Stimulated activated CD8-positive, alpha-beta memory T cell treated with anti-CD3 and anti-CD28 coated beads, Interleukin-15, amount 100 ng/mL, for 4 hours (primary cell): ENCODE measurements at places on chromosomes 11 and 22.

DNA sequence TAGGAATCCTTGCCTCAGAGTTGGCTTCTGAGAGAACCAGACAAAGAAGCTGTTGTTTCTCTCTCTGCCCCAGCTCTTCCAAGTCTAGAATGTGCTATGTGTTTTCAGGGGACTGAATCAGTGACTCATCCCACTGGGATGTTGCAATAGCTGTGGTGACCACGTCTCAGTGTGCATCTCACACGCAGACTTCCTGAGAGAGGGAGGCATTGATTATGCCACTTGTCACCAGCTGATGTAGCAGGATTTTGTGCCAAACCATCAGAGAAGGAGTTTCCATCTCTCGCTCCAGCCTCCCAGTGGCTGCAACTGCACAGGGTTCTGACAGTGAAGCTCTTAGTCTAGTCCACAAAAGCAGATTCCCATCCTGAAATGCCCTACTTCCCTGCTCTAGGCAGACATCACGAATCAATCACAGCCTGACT, 455.8 kb downstream of the MIAT start:
- no peak for DNase-seq

DNA sequence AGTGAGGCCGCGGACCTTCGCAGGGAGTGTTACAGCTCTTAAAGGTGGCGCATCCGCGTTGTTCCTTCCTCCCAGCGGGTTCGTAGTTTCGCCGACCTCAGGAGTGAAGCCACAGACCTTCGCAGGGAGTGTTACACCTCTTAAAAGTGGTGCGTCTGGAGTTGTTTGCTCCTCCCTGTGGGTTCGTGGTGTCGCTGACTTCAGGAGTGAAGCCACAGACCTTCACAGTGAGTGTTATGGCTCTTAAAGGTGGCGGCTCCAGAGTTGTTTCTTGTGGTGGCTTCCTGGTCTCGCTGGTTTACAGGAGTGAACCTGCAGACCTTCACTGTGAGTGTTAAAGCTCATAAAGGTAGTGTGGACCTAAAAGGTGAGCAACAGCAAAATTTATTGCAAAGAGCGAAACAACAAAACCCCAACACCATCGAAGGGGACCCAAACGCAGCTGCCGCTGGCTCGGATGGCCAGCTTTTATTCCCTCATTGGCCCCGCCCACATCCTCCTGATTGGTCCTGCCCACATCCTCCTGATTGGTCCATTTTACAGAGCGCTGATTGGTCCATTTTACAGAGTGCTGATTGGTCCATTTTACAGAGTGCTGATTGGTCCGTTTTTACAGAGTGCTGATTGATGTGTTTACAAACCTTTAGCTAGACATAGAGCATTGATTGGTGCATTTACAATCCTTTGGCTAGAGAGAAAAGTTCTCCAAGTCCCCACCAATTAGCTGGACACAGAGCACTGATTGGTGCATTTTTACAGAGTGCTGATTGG, 1.2 kb upstream of the TMEM45B start:
- DNase-seq: peak; percentile 38

GRCh38 chr11:94784884-94785283, 16.7 kb downstream of the AMOTL1 start:
- no peak for DNase-seq

GRCh38 chr11:6443269-6444003, 2.6 kb upstream of the HPX start:
- no peak for DNase-seq

DNA sequence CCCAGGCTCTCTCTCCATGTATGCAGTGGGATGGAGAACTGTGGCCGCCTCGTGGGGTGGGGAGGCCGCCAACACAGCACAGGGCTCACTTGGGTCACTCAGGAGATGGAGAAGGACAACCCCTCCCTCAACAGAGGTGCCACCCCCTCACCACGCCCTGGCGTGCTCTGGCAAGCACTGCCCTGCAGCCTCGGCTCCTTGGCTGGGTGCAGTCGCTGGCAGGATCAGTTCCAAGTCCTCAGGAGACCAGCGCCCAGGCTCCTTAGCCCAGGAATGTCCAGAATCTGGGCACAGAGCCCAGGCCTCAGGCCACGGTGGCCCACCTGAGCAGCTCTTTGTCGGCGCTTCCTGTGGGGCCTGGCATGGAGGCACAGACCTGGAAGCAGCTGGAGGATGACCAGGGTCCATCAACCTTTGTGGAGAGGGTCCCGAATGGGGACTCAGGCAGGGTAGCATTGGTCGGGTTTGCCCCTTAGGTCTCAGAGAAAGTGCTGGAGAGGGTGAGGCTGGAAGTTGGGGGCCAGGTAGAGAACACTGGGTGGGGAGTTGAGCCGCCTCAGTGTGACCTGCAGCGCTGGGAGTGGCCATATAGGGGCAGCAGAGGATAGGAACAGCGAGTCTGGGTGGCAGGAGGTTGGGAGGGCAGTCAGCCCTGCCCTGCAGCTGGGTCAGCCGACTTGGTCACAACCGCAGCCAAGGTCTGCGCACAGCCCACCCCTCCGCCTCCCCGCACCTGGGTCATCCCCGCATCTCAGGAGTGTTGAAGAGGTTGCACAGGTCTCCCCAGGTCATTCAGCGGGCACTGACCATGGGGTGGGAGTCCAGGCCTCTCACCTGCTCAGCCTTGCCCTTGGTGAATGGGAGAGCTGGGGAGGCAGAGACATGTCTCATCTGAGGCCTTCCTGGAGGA, 8.2 kb downstream of the SUSD2 start:
- no peak for DNase-seq

DNA sequence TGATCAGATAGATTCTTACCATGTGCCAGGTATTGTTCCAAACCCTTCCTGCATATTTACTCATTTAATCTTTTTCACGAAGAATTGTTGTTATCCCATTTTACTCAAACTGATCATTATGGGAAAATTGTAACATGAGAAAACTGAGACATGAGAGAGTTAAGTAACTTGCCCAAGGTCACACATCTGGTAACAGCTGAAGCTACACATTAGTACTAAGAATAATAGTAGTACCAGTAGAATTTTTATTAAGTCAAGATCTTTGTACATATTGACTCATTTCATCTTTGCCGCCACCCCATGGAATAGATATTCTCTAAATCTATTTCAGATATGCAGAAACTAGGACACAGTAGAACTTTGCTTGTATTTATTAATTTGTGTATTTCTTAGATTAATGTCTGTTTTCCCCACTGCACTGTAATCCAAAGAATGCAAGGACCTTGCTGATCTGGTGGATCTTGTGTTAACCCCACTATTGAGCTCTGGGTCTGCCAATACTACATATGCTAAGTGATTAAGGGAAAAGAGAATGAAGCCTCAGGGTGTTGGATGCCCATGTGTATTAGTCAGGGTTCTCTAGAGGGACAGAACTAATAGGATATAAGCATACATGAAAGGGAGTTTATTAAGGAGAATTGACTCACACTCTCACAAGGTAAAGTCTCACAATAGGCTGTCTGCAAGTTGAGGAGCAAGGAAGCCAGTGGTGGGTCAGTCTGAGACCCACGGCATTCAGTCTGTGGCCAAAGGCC, 72.8 kb downstream of the PARVA start:
- no peak for DNase-seq

- DNase-seq: no peak
Measured at GRCh38 chr22:47783433-47784366, 1021.2 kb downstream of the TBC1D22A start.

DNA sequence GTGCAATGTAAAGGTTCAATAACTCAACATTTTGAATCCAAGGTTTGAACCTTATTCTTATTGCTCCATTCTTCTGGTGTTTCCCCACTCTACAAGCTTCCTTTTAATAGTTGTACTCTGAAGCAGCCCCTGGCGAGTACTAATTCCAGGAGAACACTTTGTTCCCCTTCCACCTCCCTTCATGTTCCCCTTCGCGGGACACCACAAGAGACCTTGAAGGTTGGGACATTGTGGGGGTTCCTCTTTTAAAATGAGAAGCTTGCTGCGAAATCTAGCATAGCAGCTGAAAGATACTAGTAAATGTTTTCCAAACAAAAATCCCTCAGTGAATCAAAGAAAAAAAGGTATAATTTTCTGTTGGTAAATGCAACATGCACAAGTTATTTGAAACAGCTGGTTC, 626.3 kb upstream of the LRRC4C start:
- no peak for DNase-seq

DNA sequence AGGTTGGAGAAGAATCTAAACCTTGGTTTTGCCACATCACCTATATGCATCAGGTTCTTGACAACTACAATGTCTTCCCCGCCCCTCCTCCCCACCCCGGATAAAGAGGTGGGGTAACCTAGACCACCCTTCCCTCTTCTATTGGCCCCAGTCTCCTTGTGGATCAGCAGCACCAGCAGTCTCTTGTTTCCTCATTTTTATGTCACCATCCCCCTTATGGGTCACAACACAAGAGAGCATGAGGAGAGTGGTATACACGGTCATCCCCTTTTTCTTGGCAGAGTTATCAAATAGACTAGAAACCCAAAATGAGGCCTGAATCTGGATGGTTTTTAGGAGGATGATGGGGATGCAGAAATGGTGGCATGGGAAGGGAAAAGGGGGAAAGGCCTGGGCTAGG, 1.2 kb downstream of the MS4A4E start:
- DNase-seq: no peak

GRCh38 chr22:50046481-50047245, 11.4 kb downstream of the TTLL8 start:
- no peak for DNase-seq

- no peak for DNase-seq
Measured at GRCh38 chr11:27619039-27619574, 81.1 kb downstream of the BDNF start.

- no peak for DNase-seq
Measured at GRCh38 chr11:100686476-100687053, 523 bp upstream of the ARHGAP42 start.

DNA sequence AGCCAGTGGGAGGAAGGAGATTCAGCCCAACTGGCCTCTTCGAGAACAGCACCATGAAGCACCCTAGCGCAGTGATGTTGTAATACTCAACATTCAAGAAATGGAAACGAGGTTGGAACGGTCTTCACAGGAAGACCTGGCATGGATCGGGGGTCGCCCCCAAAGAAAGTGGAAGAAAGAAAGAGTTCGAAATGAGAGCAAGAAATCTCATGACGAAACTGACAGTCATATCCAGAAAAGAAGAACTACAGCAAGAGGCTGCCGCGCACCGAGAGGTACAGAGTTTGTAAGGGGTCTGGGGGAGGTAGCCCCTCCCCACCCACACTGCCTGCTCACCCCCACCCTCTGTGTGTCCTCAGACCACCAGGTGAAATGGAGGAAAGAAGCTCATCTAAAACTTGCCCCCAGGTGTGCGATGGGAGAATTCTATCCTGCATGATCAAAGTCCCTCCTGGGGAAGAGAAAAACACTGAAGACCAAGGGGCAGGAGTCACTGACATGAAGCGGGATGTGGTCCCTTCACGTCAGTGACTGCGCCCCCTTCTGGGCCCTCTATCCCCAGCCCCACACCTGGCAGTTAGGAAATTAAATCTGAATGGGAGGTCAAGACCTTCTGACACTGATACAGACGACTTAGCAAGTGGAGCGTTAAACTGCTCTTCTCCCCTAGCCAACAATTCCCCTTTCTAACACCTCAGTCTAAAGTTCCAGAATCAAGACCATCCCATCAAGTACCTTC, 52.9 kb upstream of the SPATA19 start:
- DNase-seq: no peak

- DNase-seq: no peak
Measured at GRCh38 chr11:39732001-39732400, 1727.5 kb downstream of the LRRC4C start.

- peak; percentile 61 for DNase-seq
Measured at GRCh38 chr11:20363500-20364340, at the start of gene HTATIP2. HTATIP2 (plus strand) TSS chr11:20363714; CDS start chr11:20364238, 524 bp downstream.

DNA sequence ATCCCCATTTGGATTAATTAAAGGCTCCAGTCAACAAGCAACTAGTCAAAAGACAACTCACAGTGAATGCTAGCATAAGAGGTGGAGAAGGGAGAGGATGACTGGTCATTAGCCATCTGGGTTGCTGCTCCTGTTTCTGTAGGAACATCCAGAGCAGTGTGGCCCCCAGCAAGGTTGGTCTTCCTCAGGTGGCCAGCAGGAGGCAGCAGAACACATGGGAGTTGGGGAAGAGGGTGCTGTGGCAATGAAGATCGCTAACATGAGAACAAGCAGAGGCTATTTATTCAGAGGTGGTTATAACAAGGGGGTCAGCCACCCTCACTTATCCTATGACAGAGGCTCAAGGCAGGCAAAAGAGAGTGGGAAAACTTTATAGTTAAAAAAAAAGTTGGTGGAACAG, 21.3 kb downstream of the IZUMO1R start:
- DNase-seq: peak; percentile 9

- DNase-seq: no peak
Measured at GRCh38 chr22:39197578-39197977, 45.1 kb upstream of the CBX7 start.

DNA sequence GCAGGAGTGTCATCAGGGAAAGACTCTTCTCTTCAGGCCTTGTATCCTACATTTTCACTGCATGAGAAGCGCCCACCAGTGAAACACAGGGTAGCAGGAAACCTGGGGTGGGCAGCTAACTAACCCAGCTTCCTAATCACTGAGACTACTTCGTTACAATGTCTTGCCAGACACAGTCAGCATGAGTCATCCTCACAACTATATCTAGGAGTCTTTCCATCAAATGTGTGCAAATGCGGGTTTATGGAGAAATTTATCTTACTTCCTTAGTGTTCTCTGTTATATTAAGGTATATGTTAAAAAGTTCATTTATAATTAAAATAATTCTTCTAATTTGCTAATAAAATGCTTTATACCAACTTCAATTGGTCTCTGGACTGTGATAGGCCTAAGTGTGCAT, 79.9 kb upstream of the RAB1B start:
- no peak for DNase-seq

- no peak for DNase-seq
Measured at GRCh38 chr22:42726811-42727210, 6.1 kb upstream of the A4GALT start.

DNA sequence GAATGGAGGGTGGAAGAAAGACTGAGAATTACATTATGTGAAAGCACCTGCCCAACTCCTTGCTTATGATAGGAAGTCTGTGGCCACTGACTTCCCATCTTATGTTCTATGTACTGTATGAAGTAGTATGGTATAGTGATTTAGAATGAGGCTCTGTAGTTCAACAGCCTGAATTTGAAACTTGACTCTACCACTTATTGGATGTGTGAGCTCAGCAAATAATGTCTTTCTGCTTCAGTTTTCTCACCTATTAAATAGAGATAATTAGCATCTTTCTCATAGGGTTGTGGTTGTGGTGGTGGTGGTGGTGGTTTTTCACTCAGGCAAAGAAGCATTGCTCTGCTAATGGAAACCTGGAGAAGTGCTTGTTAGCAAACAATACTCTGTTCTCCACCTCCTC, 121.6 kb downstream of the PAX6 start:
- no peak for DNase-seq
